ENCODE measurements at places on chromosomes 7 and 10.

GRCh38 chr7:70372768-70373515, 759.0 kb upstream of the GALNT17 start:
- DNase-seq: no peak

DNA sequence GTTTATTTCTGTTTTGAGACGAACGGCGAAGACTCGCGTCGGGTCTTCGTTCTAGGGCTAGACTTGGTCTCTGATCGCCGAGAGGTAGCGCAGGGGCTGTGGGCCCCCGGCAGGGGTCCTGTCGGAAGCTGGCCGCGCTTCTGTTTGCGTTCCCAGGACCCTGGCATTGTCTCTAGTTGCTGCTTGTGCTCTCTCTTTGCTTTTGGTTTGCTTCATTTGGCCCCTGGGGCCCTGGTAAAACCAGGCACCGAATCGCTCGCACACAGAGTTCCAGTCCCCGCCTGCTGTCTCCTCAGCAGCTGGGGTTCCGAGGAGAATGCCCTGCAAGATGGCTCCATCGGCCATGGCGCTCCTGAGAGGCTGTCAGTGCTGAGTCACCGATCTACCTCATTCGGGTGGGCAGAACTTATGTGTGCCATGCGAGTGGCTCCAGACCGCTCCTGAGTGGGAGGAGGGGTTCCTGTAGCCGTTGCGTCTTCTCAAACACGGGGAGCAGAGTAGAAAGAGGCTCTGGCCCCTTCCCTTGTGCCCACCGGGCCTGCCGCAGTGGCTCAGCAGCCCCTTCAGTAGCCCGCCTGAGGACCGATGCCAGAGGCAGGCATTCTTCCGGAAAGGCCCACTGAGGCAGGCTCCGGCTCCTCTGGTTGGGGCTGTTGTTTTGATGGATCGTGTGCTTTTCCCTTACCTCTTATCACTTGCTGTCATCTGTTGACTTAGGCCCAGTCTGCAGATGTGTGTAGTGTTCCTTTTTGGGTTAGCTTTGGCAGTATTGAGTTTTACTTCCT, 826 bp downstream of the CHPF2 start:
- DNase-seq: no peak

DNA sequence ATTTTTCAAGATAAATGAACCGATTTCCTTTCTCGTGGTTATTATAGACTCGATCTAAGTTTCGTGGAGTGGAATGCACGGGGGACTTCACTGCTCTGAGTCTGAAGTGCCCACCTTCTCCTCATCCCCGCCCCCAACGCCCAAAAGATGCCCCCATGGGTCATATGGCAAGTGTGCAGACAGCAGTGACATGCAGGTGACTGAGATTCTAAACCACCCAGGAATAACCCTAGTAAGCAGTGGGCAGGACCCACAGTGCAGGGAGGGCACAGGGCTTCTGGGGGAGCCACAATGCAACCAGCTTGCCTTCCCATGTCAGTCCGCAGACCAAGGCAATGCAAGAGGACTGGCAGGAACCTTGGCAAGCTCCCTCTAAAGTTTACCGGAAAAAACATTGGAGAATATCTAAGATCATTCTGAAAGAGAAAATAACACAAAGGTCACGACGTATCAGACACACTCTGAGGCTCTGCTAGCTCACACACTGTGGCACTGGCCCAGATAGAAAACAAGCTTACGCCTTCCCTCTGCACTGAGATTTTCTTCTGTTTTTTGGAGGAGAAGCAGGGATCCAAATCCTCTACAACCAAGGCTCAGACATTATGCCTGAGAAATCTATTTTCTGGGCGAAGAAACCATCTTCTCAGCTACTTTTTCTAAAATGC, 239.6 kb downstream of the MAD1L1 start:
- DNase-seq: no peak

GRCh38 chr7:44122529-44122928, 819 bp downstream of the POLD2 start:
- DNase-seq: no peak

GRCh38 chr10:93893646-93894515, at the start of gene SLC35G1:
Gene SLC35G1, plus strand, starts transcription at chr10:93893978. Its CDS starts 56 bp downstream, at chr10:93894034.
- DNase-seq: peak; percentile 80

DNA sequence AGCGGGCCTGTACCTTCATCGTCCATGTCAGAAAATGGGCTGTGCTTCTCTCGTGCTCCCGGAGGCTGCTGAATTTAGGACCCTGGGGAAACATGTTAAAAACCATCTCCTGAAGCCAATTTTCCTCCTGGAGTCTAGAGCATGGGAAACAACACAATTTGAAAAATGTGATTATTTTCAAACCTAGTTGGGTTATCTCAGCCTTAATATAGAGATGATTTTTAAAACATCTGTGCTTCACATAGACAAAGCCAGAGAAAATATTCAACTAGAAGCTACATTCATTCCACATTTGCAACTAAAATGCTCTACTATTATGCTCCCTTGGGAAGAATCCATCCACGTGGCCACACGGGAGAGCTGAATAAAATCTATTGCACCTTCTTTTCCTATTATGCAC, 225.9 kb upstream of the TMEM72 start:
- DNase-seq: no peak

DNA sequence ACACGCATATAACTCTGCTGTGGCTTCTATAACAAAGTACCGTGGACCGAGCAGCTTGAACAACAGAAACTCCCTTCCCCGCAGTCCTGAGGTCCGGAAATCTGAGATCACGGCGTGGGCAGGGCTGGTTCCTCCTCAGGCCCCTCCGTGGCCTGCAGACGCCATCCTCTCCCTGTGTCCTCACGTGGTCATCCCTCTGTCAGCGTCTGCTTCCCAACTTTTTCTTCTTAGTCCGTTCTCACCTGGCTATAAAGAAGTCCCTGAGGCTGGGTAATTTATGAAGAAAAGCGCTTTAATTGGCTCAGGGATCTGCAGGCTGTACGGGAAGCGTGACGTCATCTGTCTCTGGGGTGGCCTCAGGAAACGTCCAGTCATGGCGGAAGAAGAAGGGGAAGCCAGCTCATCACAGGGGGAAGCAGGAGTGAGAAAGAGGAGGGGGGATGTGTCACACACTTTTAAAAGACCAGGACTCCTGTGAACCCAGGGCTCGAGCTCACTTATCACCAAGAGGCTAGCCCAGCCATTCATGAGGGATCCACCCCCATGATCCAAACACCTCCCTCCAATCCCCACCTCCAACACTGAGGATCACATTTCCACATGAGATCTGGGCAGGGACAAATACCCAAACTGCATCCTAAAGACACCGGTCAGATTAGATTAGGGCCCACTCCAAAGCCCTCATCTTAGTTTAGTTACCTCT, 91.2 kb upstream of the INSIG1 start:
- peak; percentile 82 for DNase-seq

DNA sequence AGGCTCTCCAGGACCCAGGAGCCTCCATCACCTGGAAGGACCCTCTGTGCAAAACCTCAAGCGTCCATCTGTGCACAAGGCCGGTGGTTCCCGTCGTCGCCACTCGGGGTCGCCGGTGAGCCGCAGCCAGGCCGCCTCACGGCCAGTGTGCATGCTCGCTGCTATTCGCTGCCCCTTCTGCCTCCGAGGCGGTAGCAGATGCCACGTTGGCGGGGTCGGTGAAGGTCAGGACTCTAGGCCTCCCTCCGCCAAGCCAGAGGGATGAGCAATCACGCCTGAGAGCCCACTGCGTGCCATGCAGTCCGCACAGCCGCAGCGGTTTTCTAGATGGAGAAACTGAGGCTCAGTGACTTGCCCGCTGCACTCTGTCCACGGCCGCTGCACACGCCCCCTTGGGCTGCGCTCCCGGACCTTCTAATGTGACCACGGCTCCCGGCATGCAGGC, 5.7 kb downstream of the UPK3B start:
- peak; percentile 45 for DNase-seq

DNA sequence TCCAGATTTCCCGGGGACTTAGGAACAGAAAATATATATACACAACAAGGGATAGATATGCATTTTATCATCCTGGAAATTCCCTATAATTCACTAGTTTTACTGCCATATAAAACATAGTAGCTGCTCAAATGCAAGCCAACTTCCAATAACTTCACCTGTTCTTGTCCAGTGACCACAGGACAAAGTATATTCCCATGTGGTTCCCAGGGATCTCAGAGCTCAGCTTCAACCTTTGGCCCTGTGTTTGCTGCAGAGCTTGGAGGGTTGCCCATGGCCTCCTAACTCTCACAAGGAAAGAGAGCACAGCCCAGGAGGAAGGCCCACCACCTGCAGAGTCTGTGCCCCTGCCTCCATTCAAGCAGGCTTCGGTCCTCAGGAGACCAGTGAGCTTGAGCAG, 4.5 kb upstream of the DRGX start:
- no peak for DNase-seq

DNA sequence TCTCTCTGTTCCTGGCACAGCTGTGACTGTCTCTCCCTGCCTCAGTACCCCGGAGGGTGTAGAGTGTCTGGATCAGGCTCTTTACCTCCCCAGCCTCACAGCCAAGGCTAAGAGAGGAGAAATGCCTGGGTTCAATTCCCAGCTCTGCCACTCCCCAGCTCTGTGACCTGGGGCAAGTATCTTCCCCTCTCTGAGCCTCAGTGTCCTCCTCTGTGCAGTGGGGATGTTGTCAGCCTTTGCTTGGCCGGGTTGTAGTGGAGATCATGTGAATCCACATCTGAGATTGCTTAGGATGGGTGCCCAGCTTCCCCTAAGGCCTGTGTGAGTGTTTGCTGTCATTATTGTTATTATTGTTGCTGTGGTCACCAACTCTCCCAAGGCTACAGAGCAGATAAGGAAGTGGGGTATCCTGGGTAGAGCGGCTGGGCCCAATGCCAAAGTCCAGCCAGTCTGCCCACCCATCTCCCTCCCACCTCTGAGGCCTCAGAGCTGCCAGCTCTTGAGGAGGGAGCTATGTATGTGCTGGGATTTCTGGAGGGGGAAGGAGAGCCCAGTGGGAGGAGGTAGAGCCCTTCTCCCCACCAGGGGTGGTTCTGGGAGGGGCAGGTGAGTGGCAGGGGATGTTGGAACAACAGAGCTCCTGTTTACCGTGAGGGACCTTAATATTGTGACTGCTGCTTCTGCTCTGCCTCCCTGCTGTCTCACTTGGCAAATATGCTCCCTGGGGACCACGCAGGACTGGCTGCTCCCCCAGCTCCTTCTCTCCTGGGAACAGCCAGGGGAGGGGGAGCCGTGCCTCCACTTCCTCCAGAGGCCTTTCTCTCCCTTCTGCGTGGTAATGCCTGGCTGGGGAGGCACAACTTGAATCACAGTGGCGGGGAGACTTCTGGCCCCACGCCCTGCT, 170.5 kb downstream of the RPS24 start:
- DNase-seq: no peak

GRCh38 chr10:30390207-30390606, 41.1 kb upstream of the MTPAP start:
- DNase-seq: no peak

DNA sequence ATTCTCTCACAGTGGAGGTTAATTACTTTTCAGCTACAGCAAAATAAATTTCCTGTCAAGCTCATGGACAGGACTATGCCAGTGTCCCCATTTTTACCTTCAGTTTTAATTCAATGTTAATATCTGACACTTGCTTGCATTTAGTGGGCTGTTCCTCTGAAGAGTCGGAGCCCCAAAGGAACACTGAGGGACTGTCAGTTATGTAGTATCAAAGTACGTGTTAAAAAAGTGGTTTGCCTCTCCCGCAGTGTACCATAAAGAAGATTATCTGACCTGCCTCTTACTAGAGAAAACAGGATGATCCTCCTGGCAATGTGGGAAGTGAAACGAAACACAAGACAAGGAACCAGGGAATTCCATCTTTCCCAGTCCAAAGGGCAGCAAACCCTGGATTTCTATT, 1010.9 kb upstream of the PHF14 start:
- DNase-seq: no peak

- DNase-seq: no peak
Measured at GRCh38 chr7:155734445-155734809, 77.8 kb downstream of the SHH start.

- no peak for DNase-seq
Measured at GRCh38 chr7:16015981-16016380, 329.5 kb upstream of the MEOX2 start.

- DNase-seq: no peak
Measured at GRCh38 chr10:8392216-8392615, 337.7 kb downstream of the GATA3 start.

GRCh38 chr10:82210331-82210730, 335.3 kb downstream of the NRG3 start:
- no peak for DNase-seq

- no peak for DNase-seq
Measured at GRCh38 chr7:127379642-127380041, 12.9 kb downstream of the ZNF800 start.

GRCh38 chr10:125080984-125081383, 79.4 kb downstream of the CTBP2 start:
- DNase-seq: no peak

DNA sequence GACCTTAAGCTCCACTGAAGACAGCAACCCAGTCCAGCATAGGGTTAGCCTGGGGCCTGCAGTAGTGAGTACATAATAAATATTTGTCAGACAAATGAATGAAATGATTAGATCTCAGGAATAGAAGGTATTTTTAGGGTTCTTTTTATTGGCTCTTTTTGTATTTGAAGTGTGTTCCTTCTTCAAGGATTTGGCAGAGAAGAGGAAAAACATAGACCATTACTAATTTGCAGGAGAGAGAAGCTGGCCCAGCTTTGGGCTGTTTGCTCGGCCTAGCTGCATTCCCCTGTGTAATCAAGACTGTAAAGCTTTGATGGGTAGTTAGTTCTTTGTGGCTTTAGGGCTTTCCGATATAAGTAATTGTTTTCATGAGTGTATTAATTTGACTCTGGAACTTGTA, 64.2 kb downstream of the CNNM2 start:
- DNase-seq: no peak

DNA sequence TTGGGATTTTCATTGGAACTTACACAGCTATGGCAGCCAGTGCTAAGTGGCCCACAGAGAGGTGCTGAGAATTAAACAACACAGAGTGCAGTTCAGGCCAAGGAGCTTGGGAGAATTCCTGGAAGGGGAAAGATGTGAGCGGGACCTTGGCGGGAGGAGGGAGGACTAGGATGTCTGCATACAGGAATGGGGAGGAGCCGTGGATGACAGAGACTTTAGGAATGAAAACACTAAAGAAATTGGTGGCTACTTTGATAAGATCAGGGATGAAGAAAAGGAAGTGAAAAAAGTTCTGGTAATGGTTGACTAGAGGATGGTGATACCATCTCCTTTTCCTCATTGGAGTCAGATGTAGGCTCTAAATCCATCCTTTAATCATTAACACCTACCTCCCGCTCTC, 234.2 kb upstream of the FZD8 start:
- no peak for DNase-seq

GRCh38 chr7:134865001-134865845, 85.8 kb downstream of the CALD1 start:
- no peak for DNase-seq
